HEK293T (cell line): ENCODE measurements at places on chromosomes 5 and 9.

GRCh38 chr9:121597698-121598166, 53.7 kb upstream of the DAB2IP start:
- DNase-seq = no peak

DNA sequence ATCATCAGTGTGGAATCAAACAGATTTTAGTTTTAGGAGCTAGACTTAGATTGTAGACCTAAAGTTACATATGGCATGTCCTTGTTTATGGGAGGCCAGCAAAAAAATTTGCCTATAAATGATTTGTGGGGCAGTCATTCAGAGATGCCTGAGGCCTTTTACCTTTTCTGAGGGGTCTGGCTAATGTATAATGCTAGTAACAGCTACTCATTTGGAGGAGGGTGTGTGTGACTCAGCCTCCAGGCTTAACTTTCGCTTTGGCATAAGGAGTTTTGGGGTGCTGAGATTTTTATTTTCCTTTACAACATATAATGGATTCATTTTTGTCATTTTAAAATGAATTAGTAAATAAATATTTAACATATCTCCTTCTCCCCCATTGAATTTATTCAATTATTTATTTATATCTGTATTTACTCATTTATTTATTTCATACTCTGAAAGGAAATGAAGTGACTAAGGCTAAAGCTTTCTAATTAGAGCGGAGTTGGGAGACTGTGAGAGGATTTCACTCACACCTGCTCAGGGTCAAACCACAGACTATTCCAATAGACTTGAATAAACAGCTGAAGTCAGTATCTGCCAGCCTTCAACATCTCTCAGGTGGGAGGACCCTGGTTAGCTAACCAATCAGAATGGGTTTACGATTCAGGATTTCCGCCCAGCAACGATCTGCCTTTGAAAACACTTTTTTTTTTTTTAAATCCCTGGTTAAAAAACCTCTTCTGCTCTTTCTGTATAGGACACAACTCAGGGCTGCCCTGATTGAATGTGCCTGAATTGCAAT, 487.5 kb upstream of the SGCD start:
- DNase-seq = peak; percentile 9

- no peak for DNase-seq
Observed at GRCh38 chr5:151255621-151256286, 2.8 kb downstream of the GM2A start.

DNA sequence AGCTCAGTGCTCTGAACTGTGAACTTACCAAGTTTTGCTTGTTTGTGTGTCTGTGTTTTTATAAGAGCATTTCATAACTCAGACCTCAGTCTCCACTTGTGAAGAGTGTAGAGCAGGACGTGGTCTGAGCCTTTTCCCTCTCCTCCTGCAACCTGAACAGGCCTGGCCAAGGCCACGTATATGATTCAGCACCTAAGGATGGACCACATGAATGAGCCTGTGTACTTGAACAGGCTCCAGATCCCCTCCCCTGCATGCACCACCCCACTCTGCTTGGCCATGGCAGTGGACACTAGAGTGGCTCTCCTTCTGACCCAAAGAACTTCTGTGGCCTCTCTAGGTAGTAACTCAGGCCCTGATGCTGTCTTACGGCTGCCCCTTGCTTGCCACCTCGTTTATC, 125.9 kb upstream of the FSTL4 start:
- DNase-seq = no peak

DNA sequence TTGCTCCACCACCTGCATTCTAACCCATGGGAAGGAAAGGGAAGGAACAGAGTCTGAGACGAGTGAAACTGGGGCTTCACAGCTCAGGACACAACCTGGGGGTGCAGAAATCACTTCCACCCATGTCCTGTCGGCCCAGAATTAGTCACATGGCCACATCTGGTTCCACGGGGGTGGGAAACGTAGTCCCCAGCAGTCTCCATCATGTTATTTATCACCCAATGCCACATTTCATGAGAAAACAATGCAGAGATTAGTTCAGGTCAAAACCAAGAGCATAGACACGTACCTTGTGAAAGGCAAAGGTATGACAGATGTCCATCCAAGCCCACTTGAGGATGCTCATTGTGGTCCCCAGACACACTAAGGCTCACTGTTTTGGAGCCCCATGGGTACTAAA, 125.1 kb downstream of the MED10 start:
- no peak for DNase-seq
